Epithelial cell of prostate (primary cell): ENCODE measurements at places on chromosomes 1 and 21.
A peak's percentile ranks its signal among the peaks of the same experiment; 100 is the strongest.

DNA sequence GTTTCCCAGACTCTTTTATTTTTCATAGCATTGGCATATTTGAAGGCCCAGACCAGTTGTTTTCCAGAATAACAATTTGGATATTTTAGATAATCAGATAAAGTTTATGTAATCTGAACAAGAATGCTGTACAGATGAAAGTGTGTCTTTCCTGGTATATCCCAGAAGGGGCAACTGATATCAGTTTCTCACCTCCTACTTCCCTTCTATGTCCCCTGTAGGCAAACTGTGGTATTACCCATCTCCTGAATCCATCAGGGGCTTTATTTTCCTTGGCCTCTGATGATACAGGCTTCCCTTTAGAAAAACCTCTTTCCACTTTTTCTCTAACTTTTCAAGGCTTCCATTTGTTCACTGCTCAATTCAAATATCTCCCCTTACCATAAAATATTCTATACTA, 87.5 kb upstream of the RGS1 start:
- DNase-seq = no peak

- DNase-seq = no peak
Observed at GRCh38 chr21:34726627-34727337, 58.0 kb downstream of the CLIC6 start.

DNA sequence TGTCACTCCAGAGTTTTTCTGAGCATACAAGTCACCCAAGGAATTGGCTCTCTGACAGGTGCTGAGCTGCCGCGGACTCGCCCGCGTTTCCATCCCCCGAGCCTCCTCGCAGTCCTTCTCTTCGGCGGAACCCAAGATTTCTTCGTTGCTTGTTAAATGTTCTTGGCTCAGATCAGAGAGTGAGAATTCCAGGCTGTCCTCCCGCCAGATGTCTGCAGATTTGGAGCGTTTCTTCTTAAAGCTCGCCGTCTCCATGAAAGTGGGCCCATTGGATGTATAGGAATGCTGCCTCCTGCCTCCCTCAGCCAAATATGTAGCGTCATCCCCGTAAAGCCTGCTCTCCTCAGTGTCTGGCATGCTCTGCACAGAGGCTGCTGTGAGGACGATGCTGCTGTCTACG, 77.8 kb downstream of the TIAM1 start:
- DNase-seq = no peak

- DNase-seq = no peak
Observed at GRCh38 chr1:192632641-192633532, 3.1 kb upstream of the RGS13 start.

DNA sequence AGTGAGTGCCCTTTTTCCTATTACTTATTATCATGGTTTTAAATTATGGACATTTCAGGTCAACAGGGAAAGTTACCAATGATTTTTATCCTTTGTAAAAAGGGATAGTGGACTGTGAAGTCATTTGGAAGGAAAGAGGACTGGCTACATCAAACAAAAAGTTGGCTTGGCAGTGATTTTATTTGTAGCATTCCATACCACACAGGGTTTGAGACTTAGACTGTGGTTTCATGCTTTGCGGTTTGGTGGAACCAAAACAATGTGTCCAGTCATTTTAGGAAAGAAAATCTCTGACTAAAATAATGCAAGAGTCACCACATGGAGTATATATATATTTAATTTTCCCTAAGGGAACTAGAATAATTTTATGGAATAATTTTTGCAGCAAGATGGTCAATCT, 239.5 kb downstream of the HMCN1 start:
- DNase-seq = peak; percentile 6

DNA sequence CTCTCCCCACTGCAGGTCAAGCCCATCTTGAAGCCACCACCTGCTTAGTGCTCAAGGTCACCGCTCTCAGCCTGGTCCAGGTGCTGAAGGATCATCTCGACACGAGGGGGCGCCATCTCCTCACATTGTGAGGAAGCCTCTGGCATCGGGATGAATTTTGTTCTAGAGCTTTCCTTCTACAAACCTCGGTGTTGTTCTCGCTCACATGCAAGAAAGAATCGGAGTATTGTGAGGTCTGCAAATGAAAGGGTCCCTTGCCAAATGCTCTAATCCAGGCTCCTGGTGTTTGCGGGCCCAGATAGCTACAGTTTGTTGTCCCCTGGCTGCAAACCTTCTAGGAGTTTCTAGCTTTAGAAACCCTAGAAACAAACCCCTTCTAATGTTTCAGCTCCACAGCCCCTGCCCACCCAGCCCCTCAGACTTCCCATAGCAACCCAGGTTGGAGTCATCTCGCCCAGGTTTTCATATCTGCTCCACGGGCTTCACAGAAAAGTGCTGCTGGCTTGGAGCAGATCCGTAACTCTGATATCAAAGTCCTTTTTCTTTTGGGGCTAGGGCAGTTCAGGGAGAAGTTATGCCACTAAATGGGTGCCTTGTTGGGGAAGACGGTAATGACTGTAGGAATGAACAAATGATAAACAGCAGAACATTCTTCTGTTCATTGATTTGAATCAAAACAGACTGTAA, 8.6 kb upstream of the ATP5PO start:
- DNase-seq = peak; percentile 16

DNA sequence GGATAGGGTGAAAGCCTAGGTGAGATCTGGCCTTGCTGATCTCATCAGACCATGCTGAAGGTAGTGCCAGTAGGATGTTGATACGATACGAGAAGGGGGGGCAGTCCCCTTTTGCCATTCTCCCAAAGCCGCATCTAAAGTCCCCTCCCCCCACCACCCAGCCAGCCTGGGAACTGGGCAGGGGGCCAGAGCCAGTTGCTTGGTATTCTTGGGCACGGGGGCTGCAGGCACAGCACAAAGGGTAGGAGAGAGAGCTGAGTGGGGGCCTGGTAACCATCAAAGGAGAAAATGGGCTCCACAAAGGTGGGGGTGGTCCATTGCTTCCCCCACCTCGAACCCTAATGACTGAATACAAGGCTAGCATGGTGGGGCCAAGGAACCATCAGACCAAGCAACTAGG, 5.4 kb downstream of the PEA15 start:
- no peak for DNase-seq

- DNase-seq = no peak
Observed at GRCh38 chr1:77024500-77024899, 157.2 kb downstream of the ST6GALNAC5 start.

GRCh38 chr21:34594566-34595234, 20.2 kb downstream of the RCAN1 start:
- DNase-seq = no peak

GRCh38 chr1:177925006-177925405, 44.9 kb downstream of the SEC16B start:
- DNase-seq = no peak
